ENCODE measurements at places on chromosomes 4 and X.

- DNase-seq = no peak
Measured at GRCh38 chrX:2595258-2595657, 94.5 kb upstream of the DHRSX start.

- no peak for DNase-seq
Measured at GRCh38 chr4:64146030-64146429, 263.2 kb downstream of the TECRL start.

- no peak for DNase-seq
Measured at GRCh38 chr4:186924723-186925122, 201.1 kb upstream of the FAT1 start.

GRCh38 chr4:8262637-8263322 is 6.8 kb upstream of the HTRA3 start:
- no peak for DNase-seq

- no peak for DNase-seq
Measured at GRCh38 chr4:6953751-6954380, 44.2 kb downstream of the TBC1D14 start.

DNA sequence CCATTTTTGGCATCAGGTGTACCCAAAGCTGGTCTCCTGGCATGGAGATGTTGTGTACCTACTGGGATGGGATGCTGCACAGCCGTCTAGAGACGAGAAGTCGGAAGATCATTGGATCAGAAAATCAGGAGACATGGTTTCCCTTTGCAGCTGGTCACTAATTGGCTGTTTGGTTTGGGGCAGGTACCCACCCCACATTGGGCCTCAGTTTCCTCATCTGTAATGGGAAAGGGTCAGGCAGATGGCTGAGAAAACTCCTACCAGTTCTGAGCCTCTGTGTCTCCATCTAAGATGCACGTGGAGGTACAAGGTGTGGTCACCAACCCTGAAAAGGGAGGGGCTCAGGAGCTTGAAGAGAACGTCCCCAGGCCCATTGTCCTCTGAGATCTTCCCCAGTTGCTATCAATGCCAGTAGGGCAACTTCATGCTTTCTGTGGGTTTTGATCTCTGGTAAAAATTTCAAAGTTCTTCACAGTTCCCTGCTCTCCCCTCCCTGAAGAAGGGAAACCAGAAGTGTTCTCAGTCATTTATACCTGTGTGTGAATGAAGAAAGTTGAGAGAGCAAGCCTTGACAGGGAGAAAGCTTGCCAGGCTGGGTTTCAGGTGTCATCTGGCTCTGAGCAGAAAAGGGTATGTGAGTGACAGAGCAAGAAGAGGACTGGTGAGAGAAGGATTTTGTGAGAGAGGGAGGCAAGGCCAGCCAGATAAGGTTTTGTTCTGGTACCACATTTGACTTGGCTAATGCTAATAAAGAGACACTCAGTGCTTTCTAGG is 15.1 kb downstream of the TSC22D3 start:
- DNase-seq = no peak

DNA sequence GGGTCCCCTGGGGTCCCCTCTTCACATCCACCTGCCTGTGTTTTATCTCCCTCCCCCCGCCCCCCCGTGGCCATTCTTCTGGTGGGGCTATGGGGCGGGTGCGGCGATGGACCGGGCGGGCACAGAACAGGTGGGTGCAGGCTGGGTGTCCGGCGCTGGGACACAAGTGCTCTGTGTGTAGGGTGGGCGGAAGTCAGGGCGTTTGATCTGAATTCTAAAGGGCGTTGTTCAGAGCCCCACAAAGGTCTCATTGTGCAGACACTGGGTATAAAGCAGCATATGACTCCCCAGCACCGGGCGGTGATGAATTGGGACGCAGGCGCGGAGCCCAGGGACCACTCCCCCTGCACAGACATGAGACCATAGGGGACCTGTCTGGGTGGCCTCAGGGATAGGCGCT is at the start of gene GJB1:
GJB1 (plus strand) TSS at position 296 of the 400 bp plus-strand sequence. CDS start 484 bp downstream, outside the sequence.
- DNase-seq = peak; percentile 71

DNA sequence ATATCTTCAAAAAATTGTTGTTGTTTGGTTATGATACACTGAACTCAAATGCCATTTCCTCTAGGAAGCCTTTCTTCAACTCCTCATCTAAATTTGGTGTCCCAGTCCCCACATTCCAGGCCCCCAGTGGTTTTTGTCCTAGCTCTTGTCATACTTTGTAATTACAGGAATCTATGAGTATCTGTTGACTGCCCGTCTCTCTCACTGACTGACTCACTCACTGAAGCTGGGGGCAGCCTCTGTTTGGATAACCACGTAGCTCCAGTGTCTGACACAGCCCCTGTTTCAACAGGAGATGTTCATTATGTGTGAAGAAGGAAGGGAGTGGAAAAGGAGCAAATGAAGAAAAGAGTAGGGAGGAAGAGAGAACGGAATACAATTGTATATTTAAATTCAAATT is 284.1 kb upstream of the TENM3 start:
- no peak for DNase-seq

- DNase-seq = no peak
Measured at GRCh38 chr4:162457071-162457865, 293.5 kb upstream of the FSTL5 start.

- DNase-seq = no peak
Measured at GRCh38 chr4:81030981-81031791, 678 bp downstream of the BMP3 start.

DNA sequence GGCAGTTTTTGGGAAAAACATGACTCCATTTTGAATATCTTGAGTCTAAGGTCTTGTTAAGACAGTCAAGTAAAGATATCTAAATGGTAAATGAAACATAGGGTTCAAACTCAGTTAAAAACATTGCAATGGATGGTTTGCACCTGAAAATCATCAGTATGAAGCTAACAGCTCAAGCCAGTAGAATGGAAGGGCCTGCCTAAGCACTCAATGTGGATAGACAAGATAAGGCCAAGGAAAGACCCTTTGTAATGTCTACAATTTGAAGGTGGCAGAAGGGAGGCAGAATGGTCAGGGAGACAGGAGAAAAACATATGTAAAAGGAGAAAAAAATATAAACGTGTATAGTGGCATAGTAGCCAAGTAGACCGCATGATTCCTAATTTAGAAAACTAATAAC is 78.2 kb downstream of the REELD1 start:
- DNase-seq = no peak

GRCh38 chrX:114924856-114925255 is 92.6 kb downstream of the IL13RA2 start:
- no peak for DNase-seq

- DNase-seq = no peak
Measured at GRCh38 chr4:168765726-168766125, 244.3 kb downstream of the CBR4 start.

GRCh38 chr4:70183168-70183939 is 12.2 kb upstream of the ODAM start:
- no peak for DNase-seq

DNA sequence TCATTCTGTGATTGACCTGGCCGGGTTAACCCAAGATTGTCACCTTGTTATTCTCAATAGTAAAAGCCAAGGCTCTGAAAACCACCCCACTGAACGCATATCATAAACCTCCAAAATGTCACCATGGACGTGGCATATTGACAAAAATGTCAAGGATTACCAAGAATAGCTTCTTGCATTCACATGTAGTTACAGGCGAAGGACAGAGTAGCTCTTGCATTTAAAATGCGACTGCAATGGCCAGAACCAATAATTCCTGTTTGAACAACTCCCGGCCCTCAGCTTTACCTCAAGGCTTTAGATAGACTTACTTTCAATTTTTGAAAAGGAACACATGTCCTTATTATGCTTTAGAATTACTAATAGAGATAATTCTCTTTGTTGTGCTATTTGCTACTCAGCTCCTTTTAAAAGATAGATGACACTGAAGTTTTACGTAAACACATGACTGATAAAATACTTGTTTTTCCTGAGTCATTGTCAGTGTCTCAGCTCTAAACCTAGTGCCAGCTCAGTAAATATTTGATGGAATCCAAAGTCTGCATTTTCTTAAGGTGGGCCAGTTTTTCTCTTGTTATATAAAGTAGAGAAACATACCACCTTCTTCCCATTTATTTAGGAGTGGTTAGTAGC is 66.3 kb downstream of the CLDN34 start:
- DNase-seq = no peak

DNA sequence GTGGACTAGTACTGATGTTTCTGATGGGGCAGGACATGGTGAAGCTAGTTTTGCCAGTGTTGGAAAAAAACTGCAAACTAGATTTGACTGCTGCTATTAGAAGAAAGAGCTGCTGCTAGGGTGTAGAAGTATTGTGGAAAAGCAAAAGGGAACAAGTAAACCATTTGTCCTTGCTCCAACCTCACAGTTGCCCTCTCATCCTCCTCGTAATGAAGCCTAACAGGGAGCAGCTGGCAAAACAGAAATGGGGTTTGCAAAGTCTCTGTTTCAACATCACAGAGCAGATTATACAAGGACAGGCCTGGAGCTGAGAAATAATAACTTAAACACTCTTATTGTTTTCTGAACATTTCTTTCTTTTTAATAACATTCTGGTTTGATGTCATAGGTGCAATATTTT is 346.2 kb downstream of the MAGEB5 start:
- no peak for DNase-seq

DNA sequence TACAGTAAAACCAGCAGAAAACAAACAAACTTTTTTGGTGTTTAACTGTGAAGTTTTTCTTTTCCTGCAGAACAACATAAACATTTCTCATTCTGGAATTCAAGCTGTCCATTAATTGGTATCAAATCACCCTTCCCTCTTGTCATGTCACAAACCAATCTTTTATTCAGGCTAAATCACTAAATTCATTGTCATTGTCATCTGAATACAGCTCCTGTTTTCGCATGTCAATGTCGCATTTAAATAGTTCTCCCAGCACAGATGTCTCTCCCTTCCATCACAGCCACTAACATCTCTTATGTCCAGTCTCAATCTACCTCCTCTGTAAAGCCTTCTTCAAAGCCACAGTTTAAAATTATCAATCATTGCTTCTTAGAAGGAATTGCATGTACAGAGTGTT is 192.1 kb upstream of the PCDH10 start:
- peak; percentile 93 for DNase-seq

DNA sequence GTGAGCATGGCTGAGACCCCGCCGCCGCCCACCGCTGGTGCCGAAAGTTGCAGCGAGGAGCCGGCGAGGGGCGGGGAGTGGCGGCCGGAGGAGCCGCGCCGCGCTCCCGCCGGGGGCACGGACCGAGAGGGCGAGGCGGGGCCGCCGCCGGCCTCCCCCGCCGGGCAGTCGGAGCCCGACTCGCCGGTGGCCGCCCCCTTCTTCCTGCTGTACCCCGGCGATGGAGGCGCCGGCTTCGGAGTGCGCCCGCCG is 16.5 kb downstream of the UTP3 start:
- DNase-seq = no peak

- DNase-seq = no peak
Measured at GRCh38 chr4:140691369-140691768, 64.8 kb downstream of the TBC1D9 start.

DNA sequence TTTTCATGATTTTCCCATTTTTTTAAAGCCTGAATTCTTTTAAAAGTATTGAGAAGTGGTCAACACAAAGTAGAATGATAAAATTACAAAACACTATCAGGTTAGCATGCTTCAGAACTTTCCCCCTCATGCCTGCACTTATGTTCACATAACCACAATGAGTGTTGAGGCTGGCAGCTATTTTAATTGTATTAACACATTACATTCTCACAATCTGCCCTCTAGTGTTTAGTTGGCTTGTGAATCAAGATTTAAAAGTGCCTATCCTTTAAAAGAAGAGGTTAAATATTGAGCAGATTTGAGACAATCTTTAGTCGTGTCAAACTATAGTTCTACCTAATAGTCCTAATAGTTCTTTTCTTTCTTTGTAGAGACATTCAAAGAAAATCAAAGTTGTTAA is 93.6 kb upstream of the NAP1L5 start:
- no peak for DNase-seq

DNA sequence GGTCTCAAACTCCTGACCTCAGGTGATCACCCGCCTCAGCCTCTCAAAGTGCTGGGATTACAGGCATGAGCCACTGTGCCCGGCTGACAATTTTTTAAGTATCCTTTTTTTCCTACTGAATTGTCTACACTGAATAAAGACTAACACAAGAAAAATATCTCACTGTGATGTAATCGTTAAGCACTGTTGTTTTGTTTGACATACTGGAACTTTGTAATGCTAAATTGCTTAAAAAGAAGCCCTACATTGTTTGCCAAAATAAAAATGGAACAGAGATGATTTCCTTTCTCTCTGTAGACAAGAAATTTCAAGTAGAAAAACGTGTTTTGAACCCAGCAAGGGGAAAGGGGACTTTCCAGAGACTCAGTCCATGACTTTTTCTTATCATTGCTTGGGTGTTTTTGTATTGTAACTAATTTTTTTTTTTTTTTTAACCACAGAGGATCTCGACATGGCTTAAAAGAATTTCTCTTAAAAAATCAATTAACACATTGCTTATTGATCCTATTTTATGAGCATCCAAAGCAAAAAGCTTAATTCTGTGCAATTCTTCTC is 74.9 kb downstream of the TMEM156 start:
- no peak for DNase-seq

DNA sequence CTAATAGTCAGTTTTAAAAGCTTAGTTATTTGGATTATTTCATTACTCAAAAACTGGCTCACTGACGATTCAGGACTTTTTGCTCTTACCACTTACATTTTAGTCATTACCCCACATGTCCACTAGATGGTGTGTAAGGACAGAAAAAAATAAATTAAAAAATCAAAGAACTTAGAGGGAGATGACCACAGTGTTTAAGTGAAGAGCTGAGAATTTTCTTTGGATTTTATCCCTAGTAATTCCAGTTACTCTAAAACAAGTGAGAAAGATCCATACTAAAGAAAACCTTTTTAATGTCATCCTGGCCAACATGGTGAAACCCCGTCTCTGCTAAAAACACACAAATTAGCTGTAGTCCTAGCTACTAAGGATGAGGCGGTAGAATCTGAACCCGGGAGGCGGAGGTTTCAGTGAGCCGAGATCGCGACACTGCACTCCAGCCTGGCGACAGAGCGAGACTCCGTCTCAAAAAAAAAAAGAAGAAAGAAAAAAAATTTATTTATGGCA is 26.4 kb upstream of the TMPRSS11B start:
- DNase-seq = peak; percentile 74

DNA sequence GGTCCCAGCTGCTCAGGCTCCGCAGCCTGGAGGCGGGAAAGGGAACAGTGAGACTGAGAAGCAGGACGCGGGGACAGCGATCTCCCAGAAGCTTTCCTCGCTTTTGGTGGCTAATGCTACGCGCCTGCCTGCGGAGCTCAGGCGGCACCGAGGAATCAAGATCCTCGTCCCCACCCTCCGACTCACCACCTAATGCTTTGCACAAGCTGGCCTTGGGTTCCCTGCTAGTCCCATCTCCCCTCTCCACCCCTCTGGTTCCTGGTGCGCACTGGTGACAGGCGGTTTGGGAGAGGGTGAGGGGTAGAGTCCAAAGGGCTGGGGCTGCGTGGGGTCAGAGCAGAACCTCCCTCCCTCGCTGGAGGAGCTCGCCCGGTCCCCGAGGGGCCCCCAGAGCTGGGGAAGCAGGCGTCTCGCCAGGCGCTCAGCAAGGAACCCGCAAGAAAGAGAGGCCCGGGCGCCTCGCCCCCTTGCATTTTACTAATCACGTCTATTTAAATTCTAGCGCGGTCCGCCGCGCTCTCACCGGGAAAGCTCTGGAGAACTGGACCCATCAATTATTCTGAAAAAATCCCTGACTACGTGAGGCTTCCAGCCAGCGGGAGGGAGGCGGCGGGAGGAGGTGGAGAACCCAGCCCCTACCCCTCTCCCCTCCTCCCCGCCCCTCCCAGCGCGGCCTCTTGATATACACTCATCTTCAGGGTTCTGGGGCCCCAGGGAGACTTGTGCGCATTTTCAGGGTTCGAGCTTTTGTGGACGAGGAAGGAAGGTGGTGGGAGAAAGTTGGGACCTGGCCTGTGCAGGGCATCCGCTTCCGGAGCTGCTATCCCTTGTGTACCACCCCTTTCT is 9.1 kb downstream of the POU4F2 start:
- DNase-seq = no peak

- DNase-seq = no peak
Measured at GRCh38 chr4:41475402-41475801, 62.6 kb upstream of the LIMCH1 start.

Measured in hippocampal formation (tissue), 2 donors.